ENCODE measurements at places on chromosomes 2 and 18.
A peak's percentile ranks its signal among the peaks of the same experiment; 100 is the strongest.

DNA sequence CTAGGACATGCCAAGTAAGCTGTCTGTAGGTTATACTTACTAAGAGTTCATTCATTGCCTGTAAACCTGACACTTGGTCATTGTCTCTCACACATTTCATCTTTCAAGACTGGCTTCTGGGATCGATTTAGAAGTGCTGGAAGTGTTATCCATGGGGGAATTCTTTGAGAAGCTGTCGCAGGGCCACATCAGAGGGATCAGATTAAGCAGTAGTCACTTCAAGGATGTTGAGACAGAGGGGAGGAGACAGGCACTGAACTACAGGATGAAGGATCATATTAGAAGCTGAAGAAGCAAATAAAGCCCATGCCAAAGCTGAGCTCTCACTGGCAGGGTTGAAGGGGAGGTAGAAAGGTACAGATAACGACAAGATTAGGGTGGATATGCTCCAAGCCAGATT, 49.0 kb downstream of the CDK15 start:
- no peak for DNase-seq

DNA sequence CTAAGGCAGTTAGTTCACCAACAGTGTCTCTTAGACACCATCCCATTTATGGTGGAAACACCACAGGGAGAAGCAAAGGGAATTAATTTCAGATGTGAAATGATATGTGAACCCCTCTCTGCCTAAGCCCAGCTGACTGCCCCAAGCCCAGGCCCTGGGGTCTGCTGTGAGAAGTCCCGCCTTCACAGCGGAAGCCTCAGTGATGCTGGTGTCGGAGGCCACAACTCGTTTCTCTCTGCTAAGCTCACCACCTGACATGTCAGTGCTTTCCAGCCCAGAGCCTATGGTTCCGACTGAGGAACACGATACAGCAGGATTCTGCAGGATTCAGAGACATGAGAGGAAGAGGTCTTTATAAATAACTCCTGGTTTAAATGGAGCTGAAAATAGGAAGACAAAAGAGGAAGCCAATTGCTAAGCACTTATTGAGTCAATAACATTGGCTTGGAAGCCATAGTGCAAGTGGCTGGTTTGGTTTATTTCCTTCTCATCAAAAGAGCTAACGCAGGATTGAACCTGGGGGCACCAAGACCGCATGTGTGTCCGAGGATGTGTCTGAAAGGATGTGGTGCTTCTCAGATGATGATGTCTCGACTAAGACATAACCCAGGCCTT, 21.9 kb upstream of the LOXHD1 start:
- DNase-seq, result no peak

DNA sequence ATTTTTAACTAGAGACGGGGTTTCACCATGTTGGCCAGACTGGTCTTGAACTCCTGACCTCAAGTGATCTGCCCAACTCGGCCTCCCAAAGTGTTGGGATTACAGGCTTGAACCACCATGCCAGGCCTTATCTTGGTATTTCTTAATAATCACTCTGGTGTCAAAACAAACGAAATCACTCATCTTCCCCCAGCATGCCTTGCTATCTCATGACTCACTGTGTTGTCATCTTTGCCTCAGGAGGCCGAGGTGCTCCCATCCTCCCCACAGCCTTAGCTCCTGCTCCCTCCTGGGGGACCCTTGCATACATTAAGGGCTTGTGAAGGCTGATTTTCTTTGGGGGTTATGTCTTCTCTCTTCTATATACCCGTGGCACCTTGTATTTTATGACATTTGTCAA, 250.1 kb upstream of the DPP10 start:
- DNase-seq, result no peak

DNA sequence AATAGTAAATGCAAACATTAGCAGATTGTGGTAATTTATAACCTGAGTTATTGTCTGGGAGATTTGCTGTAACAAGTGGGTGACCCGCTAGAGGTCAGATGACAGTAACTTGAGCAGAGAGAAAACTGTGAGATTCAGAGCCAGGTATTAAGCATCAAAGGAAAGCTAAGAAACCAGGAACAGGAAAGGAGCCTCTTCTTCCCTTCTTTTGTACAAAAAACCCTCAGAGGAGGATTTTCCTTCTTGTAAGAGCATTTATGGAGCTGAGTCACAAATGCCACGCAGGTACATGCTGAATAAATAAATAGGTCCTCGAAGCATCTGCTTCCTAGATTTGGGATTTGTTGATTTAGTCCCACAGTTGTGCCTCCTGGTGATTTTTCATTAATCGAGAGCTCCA, 146.5 kb downstream of the SH3BP4 start:
- DNase-seq, result peak; percentile 12

GRCh38 chr18:11883153-11883552, 25.0 kb downstream of the MPPE1 start:
- DNase-seq, result no peak

- DNase-seq, result no peak
Observed at GRCh38 chr2:95670686-95671085, 78.9 kb downstream of the TRIM43 start.

DNA sequence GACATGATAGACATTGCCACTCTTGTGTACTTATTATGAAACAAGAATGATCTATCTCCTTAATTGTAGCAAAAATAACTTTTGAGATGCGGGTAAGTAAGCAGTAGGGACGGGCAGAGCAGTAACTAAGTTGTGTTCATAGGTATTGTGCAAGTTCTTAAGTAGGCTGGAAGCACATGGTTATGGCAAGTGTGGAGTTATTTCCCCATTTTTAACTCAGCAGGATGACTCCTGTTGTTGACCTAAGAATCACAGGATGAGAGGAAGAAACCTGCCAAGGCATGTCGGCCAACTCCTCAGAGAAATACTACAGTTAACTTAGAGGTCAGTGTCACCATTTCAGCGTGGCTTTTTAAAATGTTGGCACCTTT, 51.1 kb upstream of the FN1 start:
- DNase-seq, result no peak

DNA sequence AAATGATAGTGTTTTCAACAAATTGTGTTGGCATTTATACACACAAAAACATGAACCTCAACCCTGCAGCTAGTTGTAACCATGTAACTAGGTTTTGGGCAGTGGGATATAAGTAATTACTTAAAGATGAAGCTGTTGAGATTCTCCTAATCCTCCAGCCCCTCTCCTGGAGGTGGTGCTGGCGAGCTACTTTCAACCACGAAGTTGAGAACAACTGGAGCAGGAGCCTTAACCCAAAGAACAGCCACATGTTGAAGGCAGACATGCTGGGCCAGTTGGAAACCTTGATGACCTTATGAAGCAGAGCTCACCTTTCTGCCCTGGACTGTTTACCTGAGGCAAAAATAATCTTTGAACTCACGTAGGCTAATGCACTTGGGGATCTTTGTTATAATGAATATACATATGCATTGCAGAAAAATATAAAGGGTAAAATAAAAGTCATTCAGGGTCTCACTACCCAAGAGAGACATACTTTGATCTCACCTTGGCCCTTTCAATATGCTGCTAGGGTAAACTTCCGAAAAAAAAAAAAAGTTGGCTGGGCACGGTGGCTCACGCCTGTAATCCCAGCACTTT, 89.6 kb upstream of the NPAS2 start:
- DNase-seq, result no peak

DNA sequence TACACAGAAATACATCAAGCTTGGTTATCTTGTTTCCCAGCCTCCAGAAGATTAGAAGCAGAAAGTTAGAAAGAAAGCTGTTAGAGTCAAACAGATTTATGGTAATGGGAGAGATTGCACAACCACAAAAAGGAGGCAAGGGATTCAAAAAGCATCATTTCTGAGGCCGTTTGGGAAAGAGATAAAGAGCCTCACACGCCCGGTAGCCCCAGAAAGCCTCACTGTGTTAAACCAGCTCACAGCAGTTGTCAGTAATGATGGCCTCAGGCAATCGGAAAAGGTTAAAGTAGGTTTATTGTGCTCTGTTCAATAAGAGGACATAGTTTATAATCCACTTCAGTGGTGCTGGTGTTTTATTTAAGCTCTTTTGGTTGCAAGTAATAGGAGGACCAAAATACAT, 111.3 kb downstream of the DCC start:
- no peak for DNase-seq

DNA sequence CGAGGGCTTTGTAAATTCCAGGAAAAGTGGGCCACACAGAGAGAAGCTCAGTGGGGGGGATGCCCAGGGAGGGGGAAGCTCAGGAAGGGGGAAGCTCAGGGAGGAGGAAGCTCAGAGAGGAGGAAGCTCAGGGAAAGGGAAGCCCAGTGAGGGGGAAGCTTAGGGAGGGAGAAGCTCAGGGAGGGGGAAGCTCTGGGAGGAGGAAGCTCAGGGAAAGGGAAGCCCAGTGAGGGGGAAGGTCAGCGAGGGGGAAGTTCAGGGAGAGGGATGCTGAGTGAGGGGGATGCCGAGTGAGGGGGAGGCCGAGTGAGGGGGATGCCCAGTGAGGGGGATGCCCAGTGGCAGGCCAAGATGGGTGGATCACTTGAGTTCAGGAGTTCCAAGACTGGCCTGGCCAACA, 821 bp upstream of the CHRNG start:
- no peak for DNase-seq

GRCh38 chr18:57928466-57928865, 115.6 kb upstream of the NEDD4L start:
- no peak for DNase-seq
